ENCODE measurements at places on chromosomes 11 and 22.

DNA sequence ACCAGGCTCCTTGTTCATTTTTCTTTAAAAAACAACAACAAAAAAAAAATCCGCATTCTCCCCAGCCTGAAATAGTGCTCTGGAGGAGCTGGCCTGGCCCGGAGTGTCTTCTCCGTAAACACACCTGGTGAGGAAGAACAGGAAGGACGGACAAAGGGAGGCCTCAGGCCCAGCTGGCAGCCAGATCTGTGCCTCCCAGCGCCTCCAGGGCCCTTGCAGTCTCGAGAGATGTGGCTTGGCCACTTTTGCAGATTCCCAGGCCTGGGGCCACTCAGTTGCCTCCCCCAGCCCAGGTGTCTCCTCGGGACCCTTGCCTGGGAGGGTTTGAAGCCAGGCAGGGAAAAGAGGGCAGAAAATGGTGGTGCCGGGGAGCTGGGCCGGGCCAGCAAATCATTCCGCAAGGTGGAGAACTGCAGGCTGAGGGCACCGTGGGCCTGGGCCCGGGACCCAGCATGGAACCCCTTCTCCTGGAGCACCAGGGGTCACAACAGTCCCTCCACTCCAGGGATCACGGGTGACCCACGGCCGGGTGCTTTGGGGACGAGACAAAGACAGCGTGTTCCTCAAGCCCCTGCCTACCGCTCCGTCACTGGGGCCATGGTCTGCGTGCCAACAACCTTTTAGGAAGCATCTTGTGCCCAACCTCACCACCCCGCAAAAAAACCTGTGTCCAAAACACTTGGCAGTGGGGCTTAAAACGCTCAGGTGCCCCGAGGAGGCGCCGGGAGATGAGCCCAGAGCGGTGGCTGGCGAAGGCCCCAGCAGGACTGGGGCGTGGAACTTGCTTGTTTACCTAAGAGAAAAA lies 67.1 kb upstream of the WNT7B start:
- DNase-seq = peak; percentile 67

GRCh38 chr11:132886335-132886734 lies 646.0 kb downstream of the OPCML start:
- peak; percentile 80 for DNase-seq

- no peak for DNase-seq
Measured at GRCh38 chr11:48134221-48134922, 82.2 kb upstream of the OR4B1 start.

GRCh38 chr11:11940551-11940950 lies 67.9 kb downstream of the DKK3 start:
- DNase-seq = no peak

DNA sequence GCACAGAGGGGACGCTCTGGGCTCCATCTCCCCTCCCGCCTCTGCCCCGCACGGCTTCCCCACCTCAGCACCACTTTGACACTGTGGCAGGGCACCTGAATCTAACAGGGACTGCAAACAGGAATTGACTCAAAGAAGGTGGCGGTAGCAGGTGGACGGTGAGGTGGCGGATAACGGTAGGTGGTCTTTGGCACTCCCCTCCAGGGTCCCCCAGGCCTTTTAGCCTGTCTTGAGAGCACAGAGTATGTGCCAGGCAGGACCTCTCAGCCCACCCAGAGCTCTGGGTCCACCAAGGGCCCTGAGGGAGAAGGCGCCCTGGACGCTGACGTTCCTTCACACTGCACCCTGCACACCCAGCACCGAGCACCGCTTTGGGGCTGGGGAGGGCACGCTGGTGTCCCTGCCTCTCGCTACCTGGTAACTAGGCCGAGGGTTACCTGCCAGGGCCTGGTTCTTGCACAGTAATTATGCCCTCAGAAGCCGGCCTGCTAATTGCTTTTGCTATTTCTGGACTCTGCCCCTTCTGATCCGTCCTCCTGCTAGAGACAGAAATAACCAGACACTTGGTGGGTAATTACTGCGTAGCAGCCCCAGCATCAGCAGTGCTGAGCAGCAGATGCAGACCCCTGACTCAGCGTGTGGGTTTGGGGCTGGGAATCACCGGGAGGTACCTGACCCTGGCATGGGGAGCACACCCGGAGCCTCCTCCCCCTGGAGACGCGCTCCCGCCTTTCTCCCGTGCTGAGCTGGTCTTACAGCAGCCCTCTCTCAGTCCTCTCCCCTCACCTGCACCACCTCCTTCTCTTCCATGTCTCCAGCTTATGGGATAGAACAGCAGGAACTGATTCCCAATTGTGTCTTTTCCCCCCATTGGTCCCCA lies 103.3 kb upstream of the B3GAT1 start:
- DNase-seq = no peak

- DNase-seq = no peak
Measured at GRCh38 chr22:19898831-19899567, 42.6 kb upstream of the COMT start.

GRCh38 chr11:15577519-15577918 lies 462.8 kb downstream of the INSC start:
- DNase-seq = no peak

- DNase-seq = no peak
Measured at GRCh38 chr11:120867024-120867423, 156.9 kb upstream of the TBCEL start.

GRCh38 chr11:61636676-61637075 lies 43.5 kb upstream of the DAGLA start:
- DNase-seq = no peak

GRCh38 chr22:20013382-20013871 lies 3.2 kb downstream of the ARVCF start:
- DNase-seq = peak; percentile 48

- no peak for DNase-seq
Measured at GRCh38 chr11:83835423-83835822, 549.3 kb upstream of the CCDC90B start.

GRCh38 chr22:27480487-27480886 lies 321.1 kb downstream of the MN1 start:
- no peak for DNase-seq

DNA sequence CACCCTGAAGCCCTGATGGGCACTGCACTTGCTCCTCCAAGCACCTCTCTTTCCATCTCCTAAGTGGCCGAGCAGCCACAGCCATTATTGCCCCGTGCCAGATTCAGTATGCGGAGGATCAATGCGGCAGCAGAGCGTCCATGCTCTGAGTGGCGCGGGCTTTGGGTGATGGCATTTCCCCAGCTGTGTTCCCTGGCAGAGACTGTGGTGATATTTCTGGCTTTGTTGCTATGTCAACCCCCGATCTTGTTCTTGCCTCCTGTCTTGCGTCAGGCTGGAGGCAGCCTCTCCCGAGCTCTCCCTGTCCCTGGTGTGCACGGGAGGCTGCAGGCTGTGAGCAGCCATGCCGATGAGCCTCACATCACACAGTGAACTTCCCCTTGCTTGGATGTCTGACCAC lies 1018.6 kb downstream of the TBC1D22A start:
- no peak for DNase-seq

DNA sequence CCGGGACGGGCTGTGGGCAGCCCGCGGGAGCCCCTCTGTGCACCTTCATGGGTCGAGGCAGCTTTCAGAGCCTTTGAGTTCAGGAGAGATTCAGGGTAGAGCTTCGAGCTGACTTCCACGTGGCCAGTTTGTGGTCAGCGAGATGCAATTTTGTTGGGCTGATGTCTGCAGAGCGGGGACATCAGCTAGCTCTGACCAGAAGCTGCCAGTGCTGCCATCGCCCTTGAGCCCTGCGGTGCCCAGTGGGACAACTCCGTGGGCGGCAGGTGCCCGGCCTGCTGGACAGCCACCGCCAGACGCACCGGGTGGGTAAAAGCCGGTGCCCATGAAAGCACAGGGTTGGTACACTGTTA lies 719 bp downstream of the TALDO1 start:
- DNase-seq = peak; percentile 69

DNA sequence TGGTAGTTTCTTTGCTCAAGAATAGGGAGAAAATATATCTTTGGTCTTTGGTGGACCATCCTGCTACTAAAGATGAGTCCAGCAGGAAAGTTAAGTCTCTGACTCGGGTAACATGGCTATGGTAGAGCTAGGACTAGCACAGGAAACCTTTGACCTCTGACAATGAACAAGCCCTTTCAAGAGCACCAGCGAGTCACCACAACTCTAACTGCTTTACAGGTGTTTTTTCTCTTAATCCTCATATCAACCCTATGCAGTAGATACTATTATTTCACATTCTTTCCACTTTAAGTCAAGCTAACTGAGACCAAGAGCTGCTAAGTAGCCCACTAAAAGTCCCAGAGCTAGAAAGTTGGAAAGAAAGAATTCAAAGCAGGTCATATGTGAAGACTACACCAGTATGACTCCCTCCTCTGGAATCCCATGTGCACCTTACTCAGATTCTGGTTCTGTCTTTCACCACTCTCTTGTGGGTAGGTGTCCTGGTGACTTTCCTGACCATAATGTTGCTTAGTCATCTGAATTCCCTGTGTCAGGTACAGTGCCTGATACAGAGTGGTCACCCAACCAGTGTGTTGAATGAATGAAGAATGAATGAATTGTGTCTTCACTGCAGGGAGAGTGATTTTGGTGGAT lies 53.8 kb upstream of the ME3 start:
- peak; percentile 30 for DNase-seq

DNA sequence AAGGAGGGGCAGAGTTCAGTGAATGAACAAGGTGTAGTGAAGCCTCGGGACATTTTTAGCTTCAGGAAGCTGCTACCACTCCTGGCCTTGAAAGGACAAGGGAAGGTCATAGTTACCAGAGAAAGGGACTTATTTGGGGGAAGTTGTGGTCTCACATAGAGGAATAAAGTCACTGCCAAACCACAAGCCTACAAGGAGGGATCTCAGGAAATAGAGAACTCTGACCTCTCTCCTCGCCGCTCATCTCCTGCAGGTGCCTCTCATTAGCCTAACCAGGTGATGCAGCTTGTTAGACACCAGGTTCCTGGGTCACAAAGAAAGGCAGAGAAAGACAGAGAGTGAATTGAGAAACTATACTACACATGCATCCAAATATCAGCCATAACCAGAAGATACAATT lies 14.3 kb upstream of the TOLLIP start:
- DNase-seq = no peak

DNA sequence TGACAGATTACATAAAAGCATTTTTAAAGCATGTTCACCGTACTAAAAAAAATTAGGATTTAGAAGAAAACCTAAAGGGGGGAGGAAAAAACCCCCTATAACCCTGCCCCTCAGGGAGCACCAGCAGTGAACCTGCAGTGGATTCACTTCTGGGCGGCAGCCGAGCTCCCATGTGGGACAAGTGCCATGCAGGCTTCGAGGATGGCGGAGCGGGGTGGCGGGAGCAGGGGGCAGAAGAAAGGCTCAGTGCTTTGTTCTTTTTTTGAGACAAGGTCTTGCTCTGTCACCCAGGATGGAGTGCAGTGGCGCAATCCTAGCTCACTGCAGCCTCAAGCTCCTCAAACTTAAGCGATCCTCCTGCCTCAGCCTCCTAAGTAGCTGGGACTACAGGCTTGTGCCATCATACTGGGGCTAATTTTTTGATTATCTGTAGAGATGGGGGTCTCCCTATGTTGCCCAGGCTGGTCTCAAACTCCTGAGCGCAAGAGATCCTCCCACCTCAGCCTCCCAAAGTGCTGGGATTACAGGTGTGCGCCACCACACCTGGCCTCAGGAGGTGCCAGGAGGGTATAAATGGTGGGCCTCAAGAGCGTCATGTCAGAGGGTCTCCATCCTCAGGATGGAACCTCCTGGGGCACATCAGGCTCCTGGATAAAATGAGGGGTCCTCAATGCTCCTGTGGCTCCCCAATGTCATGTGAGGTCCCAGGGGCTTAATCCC lies 34.0 kb downstream of the PPM1F start:
- DNase-seq = no peak

- no peak for DNase-seq
Measured at GRCh38 chr22:19851291-19852176, 3.1 kb downstream of the GNB1L start.

- DNase-seq = no peak
Measured at GRCh38 chr22:23110190-23110921, 31.4 kb downstream of the RSPH14 start.

- DNase-seq = peak; percentile 30
Measured at GRCh38 chr11:68313574-68314202, 1.3 kb downstream of the LRP5 start.

DNA sequence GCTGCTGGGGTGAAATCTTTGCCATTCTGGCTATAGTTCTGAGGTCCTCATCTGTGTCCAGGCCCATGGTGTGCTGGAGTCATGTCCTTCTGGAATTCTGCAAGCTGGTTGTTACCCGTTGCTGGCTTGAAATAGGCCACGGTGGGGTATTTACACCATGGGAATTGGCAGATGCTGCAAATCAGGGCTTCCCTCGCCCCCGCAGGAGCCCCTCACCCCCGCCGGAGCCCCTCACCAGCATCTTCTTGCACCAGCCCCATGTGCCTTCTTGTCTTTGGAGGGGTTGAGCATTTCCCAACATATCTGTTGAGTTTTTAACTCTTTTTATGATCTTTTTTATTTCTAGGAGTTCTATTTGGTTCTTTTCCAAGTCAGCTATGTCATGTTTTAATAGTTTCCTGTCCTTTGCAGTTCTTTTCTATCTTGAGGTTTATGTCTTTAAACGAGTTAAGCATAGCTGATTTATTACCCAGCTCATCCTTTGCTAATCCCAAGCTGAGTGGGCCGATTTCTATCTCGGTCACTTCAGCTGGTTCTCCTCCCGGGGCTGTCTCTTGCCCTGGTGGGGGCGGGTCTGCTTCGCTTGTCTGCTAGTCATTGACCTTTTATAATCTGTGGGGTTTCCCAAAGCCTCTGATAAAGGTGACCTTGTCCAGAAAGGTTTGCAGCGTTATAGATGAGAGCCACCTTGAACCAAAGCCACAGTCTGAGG lies 17.6 kb downstream of the ANO1 start:
- DNase-seq = peak; percentile 45

- DNase-seq = peak; percentile 67
Measured at GRCh38 chr11:122491509-122491908, 164.0 kb upstream of the UBASH3B start.

- DNase-seq = no peak
Measured at GRCh38 chr11:125994509-125994908, 48.7 kb downstream of the VSIG10L2 start.

GRCh38 chr11:117002639-117003299 lies 95.5 kb downstream of the SIK3 start:
- DNase-seq = no peak

DNA sequence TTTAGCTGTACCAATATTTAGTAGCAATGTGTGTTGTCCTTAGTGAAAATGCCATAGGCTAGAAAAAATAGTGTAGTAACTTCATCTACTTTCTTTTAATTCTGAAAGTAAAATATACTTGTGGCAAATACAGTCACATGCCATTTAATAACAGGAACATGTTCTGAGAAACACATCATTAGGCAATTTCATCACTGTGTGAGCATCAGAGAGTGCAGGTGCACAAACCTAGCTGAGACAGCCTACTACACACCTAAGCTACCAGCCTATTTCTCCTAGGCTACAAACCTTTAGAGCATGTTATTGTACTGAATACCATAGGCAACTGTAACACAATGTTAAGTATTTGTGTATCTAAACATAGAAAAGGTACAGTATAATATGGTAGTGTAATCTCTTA lies 127.0 kb upstream of the PITPNB start:
- DNase-seq = no peak

GRCh38 chr22:43862074-43862881 lies at the start of gene SULT4A1:
TSS of gene SULT4A1 (minus strand) at chr22:43862513. CDS start at chr22:43862382, 131 bp downstream.
- peak; percentile 46 for DNase-seq

DNA sequence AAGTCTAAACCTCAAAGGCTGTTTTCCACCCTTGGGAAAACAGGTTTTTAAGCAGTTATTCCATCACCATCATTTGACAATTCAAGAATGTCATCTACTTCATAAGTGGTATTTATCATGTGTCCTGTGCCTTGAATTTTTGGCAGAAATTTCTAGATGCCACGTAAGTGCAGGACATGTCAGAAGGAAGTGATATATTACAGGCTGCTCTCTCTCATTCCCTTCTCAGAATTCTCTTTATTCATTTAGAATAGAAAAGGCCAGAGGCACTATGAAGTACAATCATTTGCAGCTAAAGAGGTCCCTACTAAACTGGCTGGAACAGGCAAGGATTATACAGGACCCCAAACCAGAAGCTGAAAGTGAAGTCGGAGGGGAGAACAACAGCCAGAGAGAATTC lies 11.9 kb downstream of the RBFOX2 start:
- DNase-seq = no peak
